ENCODE measurements at places on chromosomes 7 and 10.

- no peak for DNase-seq
Measured at GRCh38 chr7:131653418-131654248, 97.2 kb upstream of the PODXL start.

- DNase-seq = no peak
Measured at GRCh38 chr7:41641011-41641664, 61.8 kb downstream of the INHBA start.

DNA sequence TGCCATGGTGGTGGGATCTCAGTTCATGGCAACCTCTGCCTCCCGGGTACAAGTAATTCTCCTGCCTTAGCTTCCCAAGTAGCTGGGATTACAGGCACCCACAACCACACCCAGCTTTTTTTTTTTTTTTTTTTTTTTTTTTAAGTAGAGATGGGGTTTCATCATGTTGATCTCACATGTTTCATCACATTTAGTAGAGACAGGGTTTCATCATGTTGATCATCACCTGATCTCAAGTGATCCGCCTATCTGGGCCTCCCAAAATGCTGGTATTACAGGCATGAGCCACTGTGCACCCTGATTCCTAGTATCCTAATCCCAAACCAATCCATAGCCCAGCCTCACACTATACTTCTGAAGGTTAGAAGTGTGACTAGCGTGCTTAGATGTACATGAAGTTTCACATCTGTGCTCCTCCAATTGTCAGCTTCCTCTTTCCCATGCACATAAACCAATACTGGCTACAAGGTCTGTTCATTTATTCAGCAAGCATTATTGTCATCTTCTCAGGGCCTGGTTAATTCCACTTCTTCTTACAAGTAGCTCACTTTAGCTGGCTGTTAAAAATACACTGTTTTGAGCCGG is 6.8 kb upstream of the NAT16 start:
- no peak for DNase-seq

DNA sequence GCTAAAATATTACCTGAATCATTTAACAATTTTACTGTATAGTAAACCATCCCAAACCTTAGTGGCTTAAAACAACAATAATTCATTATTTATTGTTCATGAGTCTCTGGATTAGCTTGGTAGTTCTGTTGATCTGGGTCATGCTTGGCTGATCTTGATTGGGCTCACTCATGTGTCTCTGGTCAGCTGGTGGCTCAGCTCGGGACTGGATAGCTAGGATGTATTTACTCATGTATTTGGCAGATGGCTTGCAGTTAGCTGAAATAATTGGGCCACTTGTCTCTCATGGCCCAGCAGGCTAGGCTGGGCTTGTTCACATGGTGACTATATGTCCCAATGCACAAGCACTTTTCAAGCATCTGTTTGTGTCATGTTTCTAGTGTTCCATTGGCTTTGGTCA is 262.8 kb downstream of the BBS9 start:
- peak; percentile 61 for DNase-seq

DNA sequence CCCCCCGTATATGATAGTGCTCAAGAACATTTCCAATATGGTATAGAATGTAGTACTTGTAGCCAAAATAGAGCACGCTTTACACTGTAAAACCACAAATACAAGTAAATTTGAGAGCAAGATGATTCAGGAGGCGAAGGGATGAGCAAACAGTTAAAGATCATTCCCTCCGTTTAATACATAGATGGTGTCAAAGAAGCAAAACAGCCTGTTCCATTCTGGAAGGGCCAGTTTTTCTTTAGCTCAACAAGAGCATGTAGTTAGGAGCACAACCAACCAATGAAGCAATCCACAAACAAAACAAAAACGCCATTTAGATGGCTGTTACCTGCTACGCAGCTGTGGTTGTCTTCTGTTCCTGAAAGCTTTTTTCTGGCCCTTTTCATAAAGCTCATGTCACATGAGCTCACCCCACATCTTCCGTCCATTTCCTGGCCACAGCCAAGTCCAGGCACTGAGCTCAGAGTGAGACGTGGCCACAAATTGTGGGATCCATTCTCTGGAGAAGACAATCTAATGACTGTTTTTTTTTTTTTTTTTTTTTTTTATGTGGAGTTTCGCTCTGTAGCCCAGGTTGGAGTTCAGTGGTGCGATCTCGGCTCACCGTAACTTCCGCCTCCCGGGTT is 185.6 kb downstream of the FANK1 start:
- DNase-seq = no peak

DNA sequence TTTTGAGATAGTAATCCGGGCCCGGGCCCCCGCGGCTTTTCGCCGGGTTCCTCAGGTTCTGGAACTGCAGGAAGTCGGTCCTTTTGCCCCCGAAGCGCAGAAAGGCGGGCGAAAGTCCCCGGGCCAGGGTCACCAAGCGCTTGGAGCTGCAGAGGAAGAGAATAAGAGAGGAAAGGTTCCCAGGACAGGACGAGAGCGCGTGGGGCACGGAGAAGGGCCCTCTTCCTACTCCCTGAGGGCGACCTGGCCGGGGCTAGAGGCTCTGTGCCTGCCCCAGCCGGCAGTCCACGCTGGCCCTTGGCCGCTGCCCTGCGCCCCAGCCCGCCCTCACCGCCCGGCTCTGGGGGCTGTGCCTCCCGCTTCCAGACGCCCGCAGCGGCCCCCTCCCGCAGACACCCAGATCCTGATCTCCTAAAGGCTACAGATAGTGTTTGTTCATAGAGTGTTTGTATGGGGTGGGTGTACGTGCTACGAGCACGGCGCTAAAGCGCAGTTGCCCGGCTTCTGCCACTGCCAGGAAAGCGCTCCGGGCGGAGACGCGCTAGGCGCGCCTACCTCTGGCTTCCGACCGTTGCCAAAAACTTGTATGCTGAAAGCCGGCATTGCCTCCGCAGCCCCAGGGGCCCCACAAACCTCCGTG is 3.2 kb downstream of the HPSE2 start:
- DNase-seq = no peak

DNA sequence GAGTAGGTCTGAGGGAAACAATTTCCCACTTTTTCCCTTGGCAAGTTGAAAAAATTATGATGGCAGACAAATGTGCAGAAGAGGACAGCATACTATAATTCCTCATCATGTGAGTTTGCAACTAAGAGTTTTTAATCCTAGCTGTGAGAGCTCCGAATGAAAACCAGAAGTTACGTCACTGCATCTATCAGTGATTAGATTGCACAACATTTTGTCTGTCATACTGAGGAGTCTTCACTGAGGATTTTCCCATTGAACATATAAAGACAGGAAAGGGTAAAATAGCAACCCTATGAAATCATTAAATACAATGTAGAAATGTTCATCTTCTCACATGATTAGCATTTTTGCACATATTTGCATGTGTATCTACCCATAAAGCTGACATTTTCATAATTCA is 45.8 kb downstream of the ZNF736 start:
- DNase-seq = no peak

GRCh38 chr10:94279835-94280709 is 82.7 kb downstream of the NOC3L start:
- DNase-seq = peak; percentile 58

GRCh38 chr7:30164567-30164966 is 29.8 kb downstream of the MTURN start:
- DNase-seq = no peak

- no peak for DNase-seq
Measured at GRCh38 chr10:32105782-32106382, 49.7 kb upstream of the KIF5B start.

DNA sequence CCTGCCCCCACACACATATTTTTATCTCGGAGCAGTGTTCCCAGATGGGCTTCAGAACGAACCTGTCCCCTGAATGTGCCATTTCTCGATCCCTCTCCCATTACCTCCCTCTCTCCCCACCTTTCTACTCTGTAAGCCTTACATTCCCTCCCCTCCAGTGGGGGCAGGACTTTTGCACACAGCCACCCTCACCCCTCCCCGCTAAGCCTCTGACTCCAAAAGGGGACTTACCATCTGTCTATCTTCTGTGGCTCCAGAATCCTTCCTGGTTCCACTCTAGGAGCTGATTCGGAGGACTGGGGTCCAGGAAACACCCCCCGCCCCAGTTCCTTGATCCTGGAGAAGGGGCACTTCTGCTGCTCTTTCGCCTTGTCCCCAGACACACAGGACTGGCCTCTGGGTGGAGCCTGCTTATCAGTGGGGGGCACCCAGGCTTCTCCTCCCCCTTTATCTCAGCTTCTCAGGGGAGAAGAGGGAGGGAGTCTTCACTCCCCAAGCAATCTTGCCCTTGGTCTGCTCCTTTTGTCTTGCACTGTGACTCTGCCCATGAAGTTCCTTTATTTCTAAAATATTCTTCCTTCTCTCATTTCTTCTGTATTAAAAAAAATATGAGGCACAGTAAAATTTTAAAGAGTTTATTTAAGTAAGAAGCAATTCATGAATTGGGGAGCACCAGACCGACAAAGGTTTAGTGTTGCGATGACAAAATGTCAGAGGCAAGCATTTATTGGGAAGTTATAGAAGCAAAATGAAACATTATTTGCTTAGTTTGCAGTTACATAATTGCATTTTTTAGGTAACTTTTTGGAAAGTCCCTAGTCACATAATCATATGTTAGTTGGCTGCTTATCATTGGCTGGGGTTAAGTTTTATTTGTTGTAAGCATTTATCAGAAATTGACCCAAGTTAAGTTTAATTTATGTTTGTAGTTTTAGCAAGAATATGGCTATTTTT is at the start of gene KEL:
KEL (minus strand) TSS at position 391 of the 954 bp plus-strand sequence; CDS start at position 234, 157 bp downstream.
- no peak for DNase-seq

DNA sequence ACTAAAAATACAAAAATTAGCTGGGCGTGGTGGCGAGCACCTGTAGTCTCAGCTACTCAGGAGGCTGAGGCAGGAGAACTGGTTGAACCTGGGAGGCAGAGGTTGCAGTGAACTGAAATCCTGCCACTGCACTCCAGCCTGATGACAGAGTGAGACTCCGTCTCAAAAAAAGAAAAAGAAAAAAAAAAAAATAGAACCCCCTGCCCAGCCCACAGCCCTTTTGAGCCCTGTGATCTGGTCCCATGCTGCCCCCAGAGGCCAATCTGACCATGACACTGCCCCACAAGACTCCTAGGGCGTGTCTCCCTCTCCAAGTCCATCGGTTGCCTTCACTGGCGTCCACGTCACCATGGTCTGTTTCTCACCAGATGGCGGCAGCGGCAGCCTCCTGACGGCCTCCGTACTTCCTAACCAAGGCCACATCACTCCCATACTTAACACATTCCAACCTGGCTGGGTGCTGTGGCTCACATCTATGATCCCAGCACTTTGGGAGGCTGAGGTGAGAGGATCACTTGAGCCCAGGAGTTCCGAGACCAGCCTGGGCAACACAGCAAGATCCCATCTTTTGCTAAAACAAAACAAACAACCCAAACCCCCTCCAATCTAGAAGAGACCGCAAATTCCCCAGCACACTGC is 18.0 kb downstream of the STX1A start:
- peak; percentile 75 for DNase-seq

- no peak for DNase-seq
Measured at GRCh38 chr7:43204081-43204480, 91.6 kb downstream of the HECW1 start.

DNA sequence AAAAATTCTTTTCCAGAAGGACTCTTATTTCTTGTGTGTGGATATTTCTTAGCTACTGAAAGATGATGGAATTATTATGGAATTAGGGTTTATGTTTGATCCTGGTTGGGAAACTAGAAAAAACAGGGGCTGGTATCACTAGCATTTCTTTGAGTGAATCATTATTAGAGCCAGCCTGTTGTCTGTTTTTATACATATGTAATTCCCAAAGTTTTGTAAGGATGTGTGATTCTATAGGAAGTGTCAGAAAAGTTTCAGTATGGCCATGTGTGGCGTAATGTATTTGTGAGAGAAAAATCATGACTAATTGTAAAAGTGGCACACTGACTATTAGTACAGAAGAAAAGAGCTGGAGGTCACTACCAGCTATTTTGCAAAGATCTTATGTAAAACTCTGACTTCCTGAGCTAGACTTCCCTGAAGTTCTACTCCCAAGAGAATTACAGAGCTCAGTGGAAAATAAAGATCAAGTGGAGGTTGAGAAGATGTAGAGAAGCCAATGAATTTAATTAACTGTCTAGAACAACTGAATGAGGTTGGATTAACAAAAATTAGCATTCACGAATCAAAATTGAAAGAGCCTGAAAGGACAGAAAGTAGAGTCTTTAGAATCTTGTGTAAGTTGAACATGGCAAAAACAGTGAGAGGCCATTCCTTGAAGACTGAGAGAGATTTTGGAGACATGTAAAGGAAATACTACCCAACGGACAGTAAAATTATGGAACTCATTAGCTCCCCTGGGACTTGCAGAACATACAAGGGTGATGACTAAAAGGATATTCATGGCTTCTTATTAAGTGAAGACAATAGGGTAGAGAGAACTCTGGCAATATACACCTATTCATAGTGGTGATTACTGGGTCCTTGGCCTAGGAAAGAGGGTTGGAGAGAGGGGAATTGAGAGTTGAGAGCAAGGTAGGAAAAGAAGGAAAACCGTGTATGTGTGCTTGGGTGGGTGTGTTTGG is 12.5 kb downstream of the ZNF365 start:
- DNase-seq = no peak

- no peak for DNase-seq
Measured at GRCh38 chr10:97505152-97505551, 6.4 kb downstream of the UBTD1 start.

DNA sequence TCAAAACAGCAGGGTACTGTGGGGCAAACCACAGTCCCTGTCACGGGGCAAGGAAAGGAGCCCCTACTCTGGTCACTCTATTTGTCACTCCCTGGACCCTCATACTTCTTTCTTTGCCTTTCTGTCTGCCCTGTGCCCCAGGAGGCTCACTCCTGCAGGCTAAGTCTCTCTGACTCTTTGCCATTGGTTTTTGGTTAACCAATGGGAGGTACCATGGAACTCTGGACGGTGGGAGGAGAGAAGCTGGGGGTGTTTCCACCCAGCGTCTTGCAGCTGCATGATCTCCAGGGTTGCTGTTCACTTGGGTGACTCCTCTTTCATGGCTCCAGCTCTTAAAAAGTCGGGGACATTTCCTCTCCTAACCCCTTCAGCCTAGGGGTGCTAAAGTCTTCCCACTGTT is 15.4 kb upstream of the EIF5AL1 start:
- no peak for DNase-seq

DNA sequence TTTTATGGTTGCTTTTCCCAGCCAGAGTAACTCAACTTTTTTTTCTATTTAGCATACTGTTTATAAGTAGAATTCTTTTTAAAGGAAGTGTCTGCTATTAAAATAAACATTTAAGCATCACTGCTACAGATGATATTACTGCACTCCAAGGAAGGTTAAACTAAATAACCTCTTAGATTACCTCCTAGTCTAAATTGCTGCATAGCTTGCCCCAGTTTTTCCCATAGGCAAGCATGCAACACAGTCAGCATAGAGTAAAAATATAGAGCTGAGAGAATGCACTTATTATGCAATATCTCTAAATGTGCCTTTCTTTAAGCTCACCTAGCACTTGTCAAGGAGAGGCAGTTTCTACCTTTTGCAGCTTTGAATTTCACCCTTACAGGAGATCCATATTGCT is 1392.4 kb upstream of the CELF2 start:
- DNase-seq = no peak

GRCh38 chr7:156956727-156957126 is 7.2 kb downstream of the NOM1 start:
- no peak for DNase-seq

- no peak for DNase-seq
Measured at GRCh38 chr7:96061009-96061408, 260.9 kb downstream of the SLC25A13 start.

GRCh38 chr7:5681423-5681822 is 100.0 kb downstream of the RNF216 start:
- no peak for DNase-seq

GRCh38 chr7:79749856-79750255 is 296.4 kb upstream of the MAGI2 start:
- no peak for DNase-seq

Data from BE2C (cell line).